ENCODE measurements at places on chromosomes 13 and 19.

DNA sequence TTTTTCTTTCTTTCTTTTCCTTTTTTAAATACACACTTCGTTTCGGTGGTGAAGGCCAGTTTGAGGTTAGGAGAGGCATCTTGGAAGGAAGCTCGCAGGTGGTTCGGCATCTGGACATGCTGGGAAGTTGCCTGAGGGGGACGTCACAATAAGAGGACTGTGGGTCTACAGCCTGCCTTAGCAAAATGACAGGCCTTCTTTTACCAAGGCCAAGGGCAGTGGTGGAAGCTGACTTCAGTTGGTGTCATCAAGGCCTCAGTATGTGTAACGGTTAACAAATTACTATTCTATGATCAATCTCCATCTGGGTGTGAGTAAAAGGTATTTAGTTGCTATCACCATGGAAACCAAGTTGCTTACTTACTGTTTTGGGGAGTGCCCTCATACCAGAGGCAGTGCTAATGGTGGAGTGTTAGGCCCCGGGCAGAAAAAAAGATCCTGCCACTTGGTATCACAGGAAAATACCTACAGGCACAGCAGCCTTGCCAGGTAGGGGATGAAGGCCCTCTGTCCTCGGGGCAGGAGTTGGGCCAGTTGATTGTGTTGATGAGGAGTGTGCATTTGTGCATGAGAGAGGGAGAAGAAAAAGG lies 10.3 kb downstream of the ACTN4 start:
- no peak for DNase-seq

DNA sequence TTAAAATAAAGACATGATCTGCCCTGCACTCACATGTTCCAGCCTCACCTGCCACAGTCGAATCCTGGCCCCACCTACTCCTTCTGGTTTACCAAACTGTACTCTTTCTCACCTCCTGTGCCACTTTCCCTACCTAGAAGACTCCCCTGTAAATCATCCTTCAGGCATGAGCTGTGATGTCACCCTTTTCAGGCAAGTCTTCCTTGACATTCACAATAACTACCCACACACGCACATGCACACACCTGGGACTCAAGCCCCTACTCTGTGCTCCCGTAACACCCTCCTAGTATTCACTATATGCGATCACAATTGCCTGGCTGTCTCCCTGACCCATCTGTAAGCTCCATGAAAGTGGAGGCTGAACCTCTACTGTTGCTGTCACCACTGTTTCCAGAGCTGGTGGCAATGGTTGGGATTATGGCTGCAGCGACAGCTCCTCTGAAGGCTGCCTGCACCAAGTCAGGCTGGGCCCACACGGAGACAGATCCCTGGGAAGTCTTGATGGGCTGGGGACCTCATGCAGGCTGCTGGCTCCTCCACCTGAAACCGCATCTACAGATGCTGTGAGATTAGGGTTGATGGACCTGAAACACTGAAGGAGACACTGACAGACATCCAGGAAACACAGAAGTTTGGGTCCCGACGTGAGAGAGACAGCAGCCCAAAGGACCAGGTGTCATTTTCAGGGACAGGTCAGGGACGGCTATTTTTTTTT lies 611.1 kb downstream of the UQCRFS1 start:
- no peak for DNase-seq

DNA sequence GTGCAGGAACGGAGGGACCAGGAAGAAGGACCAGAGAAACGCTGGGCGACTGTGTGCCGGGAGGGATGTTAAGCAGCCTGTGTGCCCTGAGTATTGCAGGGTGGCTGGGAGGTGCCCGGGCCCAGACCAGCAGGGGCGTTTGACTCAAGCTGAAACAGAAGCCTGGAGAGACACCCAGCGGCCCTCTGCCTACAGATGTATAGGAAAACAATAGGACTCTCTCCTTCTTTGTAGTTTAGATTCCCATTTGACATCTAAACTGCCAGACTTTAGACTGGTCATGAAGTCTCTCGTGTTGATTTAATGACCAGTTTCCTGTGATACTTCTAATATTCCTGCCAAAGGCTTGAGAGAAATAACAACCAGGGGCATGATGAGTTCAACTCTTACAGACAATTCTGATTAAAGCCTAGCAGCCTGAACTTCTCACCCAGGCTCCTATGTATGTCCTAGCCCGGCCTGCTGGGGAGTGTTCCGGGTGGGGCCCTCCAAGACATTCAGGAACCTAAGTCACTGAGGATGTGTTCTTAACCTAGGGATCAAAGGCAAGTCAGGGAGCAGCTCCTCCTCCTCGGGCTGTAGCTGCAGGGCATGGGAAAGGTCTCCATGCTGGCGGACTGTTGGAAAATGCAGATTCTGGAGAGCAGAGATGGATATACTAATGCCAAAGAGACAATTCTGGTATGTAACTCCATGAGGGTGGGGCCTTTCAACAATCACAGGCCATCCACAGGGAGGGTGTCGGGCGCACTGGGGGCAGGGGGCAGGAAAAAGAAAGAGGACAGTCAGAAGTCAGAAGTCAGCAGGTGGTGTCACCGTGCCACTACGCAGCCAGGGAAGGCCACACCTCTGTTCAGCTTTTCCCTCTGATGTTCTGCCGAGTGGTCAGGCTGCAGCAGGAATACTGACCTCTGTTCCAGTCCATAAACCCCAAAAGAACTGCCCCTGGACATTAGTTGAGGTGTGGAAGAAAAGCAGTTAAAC lies 131.8 kb downstream of the STARD13 start:
- DNase-seq, result no peak

- DNase-seq, result no peak
These were observed 221.6 kb downstream of the NBEA start for GRCh38 chr13:35163674-35164073.

GRCh38 chr19:58538257-58539168 lies 5.4 kb upstream of the TRIM28 start:
- DNase-seq, result no peak

GRCh38 chr19:2329501-2329916 lies 1.0 kb downstream of the SPPL2B start:
- DNase-seq, result no peak

DNA sequence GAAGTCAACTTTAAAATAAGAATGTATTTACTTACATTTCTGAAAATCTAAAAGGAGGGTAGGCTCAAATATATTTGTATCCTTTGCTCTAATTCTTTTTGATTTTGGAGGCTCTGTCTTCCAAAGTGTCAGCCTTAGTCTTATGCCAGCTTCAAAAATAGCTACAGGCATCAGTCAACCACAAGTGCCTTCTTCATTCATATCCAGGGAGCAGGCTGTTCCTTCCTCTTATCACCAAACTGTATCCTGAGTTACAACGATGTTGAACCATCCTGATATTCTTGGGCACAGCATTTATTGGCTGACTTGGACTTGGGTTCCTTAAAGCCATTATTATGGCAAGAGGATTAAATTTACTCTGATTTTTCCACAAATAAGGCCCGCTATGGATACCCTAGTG lies 1161.3 kb downstream of the PCDH17 start:
- DNase-seq, result no peak

DNA sequence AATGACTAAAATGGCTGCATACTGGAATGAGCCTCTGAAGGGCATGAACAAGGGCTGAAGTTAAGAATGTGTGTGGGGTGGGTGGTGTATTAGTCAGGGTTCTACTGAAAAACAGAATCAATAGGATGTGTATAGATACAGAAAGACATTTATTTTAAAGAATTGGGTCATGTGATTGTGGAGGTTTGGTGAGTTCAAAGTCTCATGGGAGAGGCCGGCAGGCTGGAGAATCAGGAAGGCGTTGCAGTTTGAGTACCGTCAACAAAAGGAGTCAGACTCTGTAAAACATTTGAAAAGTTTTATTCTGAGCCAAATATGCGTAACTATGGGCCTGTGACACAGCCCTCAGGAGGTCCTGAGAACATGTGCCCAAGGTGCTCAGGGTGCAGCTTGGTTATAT lies 24.5 kb upstream of the CYSLTR2 start:
- no peak for DNase-seq

DNA sequence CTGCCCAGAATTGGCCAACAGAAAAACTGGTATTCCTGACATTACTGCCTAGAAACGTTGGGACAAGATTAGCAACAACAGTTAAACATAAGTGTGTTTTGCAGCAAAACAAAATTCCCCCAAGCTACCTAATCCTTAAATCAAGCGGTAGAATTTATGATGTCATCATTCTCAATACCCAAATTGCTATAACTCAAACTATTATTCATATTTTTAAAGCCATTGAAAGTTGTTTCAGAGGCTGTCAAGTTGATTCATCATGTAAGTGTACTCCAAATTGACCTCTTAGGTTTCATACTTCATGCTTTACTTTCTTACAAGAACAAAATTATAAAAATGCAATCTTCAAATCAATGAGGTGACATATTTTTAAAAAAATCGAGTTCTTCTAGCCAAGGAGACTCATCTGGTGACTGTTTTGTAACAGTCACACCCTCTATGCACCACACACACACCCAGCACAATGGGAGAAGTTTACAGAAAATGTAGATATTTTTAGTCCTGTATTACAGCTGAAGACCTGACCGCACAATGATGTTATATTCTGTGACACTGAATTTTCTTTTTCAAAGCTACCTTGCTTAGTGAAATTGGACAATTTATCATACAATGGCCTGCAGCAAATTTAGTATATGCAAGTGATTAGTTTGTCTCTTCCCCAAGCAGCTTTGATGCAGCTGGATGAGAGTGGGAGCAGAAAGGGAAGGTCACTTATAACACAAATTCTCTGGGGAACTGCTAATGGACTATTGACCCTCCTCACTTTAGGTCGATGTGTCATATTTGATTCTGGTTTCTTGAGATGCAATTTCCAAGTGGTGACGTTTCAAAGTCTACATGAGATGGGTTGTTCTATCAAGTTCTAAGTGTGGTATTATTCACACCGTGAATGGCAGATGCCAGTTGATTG lies 345.3 kb upstream of the OBI1 start:
- no peak for DNase-seq

GRCh38 chr13:90806016-90806615 lies 541.4 kb upstream of the MIR17HG start:
- DNase-seq, result no peak

DNA sequence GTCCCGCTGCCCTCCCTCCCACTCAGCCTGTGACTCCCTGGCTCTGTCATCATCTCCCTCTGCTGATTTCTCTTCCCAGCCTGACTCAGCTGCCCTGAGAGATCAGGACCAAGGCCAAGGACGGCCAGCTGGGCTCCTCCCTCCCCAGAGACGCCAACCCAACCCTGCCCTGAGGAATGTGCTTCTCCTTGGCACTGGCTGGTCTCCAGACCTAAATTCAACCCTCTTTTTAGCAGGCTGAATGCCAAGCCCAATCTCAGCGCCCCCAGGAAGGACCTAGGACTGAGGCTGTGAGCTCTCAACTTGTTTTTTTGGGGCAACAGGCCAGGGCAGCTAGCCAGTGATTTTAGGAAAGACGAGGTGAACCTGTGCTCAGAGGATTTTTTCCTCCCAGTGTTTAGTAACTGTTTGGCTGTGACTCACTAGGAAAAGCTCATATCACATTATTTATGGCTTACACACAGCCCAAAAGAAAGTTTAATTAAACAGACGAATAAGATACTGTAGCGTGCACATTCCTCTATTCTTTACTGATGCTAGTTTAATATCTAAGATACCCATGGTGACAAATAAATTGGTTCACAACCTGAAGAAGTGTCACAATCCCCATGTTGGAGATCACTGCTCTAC lies 7.4 kb upstream of the IGFL1 start:
- no peak for DNase-seq

DNA sequence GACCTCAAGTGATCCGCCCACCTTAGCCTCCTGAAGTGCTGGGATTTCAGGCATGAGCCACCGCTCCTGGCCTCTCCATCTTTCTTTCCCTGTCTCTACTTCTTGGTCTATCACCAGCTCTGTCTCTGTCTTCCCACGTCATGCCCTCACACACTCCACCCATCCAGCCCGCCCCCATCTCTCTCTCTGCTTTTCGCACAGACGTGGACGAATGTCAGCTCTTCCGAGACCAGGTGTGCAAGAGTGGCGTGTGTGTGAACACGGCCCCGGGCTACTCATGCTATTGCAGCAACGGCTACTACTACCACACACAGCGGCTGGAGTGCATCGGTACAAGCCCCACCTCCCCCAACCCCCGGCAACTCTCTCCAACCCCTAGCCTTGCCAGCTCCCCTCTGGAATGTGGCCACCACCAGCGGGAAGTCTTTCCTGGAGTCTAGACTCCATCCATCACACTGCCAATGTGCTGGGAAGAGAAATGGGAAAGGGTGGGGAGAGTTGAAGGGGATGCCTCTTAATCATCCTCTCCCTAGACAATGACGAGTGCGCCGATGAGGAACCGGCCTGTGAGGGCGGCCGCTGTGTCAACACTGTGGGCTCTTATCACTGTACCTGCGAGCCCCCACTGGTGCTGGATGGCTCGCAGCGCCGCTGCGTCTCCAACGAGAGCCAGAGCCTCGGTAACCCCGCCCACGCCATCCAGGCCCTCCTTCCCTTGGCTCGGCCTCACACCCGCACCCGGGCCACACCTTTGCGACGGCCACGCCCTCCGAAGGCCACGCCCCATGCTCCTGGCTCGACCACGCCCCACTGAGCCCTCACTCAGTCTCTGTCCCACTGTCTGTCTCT lies 22.5 kb downstream of the LTBP4 start:
- DNase-seq, result no peak

GRCh38 chr19:54875506-54875905 lies 1.5 kb downstream of the FCAR start:
- no peak for DNase-seq

DNA sequence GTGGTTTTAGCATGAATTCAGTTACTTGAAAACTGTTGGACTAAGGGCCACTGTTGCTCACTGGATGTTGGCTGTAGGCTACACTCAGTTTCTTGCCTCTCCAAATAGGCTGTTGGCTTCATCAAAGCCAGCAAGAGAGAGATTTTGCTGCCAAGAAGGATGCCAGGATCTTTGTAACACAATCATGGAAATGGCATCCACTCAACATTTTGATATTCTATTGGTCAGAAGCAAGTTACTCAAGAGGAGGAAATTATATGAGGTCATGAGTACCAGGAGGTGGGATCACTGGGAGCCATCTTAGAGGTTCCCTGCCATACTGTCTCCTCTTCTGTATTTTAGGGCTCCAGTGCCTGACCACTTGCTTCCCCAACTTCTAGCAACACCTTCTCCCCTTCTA lies 30.6 kb downstream of the SYDE1 start:
- no peak for DNase-seq

GRCh38 chr19:35657904-35658700 lies 8.2 kb upstream of the UPK1A start:
- no peak for DNase-seq

GRCh38 chr13:113837560-113838355 lies 26.1 kb downstream of the GAS6 start:
- DNase-seq, result no peak

DNA sequence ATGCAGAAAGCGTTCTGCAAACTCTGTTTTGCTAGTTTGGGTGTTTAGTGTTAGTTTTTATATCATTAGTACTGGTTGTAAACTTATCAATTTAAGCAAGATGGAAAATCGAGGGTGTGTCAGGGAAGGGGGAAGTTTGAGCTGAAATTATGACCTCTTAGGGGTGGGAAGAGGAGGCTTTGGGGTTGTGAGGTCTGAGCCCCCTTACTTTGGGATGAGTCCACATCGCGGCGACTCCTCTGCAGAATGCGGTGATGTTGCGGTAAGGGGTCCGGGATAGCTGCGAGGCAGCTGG lies 743 bp upstream of the NDUFS7 start:
- DNase-seq, result no peak
